ENCODE measurements at places on chromosomes 5 and 9. TPM values are rescaled to one million over a fixed set of nuclear protein-coding genes. Genes with fewer than 3 reads are reported as not detected.

GPX8 gene
- 138 TPM for total RNA-seq

LPAR1 gene
- 87.1 TPM for total RNA-seq

HSD17B3 gene
- not detected for total RNA-seq

GPX3 gene
- 133 TPM for total RNA-seq

SVEP1 gene
- total RNA-seq = 139 TPM

BNC2 gene
- total RNA-seq = 19.5 TPM

IL33 gene
- 18.6 TPM for total RNA-seq

NTMT1 gene
- 26.1 TPM for total RNA-seq

PCAT7 gene
- total RNA-seq = under 0.01 TPM

PCDHB11 gene
- not detected for total RNA-seq

AHRR gene
- 16.0 TPM for total RNA-seq

ZNG1E gene
- total RNA-seq = 21.7 TPM

MOB3B gene
- total RNA-seq = 0.09 TPM

ADGRV1 gene
- not detected for total RNA-seq

IL5 gene
- not detected for total RNA-seq

IFNA2 gene
- not detected for total RNA-seq

ABO gene
- total RNA-seq = not detected

RCL1 gene
- 8.9 TPM for total RNA-seq
